Stimulated activated CD4-positive, alpha-beta T cell treated with anti-CD3 and anti-CD28 coated beads, Interleukin-1b, Interleukin-23, amount 100 ng/mL, for 1 hour (primary cell): ENCODE measurements at places on chromosomes 13 and 19.

- DNase-seq, result no peak
These were observed 63.0 kb downstream of the LRCH1 start for GRCh38 chr13:46615888-46616531.

- no peak for DNase-seq
These were observed 16.4 kb upstream of the KCNN1 start for GRCh38 chr19:17950310-17951156.

DNA sequence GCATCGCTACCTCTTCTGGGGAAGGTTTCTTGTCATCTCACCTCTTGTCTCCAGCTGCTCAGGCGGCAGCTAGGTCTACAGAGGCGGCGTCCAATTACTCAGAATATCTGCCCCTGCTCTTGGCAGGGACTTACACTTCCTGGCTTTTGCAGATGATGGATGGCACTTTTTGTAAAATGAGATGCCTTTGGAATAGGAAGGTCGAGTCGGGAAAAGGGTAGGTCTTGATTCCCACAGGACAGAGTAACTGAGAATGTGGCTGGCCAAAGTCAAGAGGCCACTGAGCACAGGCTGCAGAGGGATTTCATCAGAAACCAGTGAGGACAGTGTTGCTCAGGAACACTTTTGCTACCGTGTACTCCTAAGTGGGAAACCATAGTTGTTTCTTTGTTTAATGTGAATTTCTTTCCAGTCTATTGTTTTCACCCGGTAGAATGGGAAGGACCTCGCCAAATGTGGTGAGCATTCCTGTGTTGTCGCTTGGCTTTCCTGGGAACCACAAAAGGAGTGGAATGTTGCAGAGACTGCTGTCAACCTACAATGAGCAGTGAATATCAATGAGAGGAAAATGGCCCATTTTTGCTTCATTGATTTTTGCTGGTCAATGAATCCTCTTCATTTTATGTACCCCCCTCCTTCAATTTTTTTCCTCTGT is 383.7 kb downstream of the HS6ST3 start:
- no peak for DNase-seq

- DNase-seq, result no peak
These were observed at the start of gene TSKS for GRCh38 chr19:49763230-49763629. Gene TSKS (minus strand): TSS chr19:49763306. CDS start chr19:49763247, 59 bp downstream.

DNA sequence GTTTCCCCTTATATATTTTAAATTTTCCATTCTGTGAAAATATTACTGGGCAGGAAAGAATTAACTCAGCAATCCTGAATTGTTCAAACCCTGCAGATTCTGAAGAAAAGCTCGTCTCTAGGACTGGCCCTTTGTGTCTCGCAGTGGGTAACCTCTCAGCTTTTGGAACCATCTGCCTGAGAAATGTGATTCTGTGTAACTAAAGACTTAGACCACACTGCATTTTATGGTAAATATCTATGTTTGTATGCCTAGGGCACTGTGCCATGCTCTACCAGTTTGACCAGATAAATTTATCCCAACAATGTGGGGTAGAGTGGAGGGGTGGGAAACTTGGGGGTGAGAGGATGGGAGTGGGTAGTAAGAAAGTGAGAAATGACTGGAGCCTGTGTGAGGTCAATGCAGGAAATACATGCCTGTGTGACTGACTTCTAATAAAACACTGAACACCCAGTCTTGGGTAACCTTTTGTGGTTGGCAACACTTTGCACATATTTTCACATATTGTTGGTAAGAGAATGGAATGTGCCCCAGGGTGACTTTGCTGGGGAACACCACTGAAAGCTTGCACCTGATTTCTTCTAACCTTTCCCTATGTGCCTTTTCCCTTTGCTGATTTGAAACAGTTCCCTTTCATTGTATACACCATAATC is 1181.9 kb downstream of the OLFM4 start:
- no peak for DNase-seq

DNA sequence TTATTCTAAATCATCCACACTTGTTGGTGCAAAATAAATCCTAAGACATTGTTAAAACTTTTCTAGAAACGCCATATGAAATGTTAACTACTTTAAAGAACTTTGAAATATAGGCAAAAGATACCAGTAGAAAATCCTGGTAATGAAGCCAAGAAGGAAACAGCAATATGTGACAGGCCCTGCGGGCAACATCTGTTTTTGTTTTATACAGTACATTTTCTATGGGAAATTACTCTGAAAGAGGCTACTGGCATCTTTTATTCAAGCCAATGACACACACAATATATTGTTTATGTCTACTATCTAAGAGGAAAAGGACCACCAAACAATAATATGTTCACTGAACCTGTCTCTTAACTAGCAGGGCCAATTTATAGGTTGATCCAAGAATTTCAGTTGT is 829.7 kb downstream of the PCDH17 start:
- no peak for DNase-seq
